ENCODE measurements at places on chromosomes 4 and X.

- no peak for DNase-seq
Measured at GRCh38 chrX:71195964-71196649, 26.9 kb upstream of the GJB1 start.

- DNase-seq = no peak
Measured at GRCh38 chr4:109131559-109131958, 170.9 kb downstream of the COL25A1 start.

DNA sequence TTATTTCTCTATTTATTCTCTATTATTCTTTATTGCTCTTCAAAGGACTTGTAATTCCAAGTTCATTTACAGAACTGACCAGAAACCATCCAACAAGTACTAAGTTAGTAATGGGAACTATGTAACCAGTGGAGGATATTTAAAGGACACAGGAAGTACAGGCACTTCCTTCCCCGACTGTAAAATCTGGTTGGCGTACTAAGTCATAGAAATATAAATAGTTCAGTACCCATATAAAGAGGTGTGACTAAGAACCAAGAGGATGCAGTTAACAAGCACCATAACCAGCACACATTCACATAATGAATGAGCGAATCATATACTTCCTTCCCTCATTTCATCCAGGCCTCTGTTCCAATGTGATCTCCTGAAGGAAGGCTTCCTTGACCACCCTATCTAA is 3.6 kb upstream of the EIF4E start:
- no peak for DNase-seq

GRCh38 chr4:68951806-68952585 is 392 bp upstream of the UGT2A3 start:
- DNase-seq = no peak

GRCh38 chr4:113468165-113469022 is 293.1 kb downstream of the CAMK2D start:
- peak; percentile 52 for DNase-seq

DNA sequence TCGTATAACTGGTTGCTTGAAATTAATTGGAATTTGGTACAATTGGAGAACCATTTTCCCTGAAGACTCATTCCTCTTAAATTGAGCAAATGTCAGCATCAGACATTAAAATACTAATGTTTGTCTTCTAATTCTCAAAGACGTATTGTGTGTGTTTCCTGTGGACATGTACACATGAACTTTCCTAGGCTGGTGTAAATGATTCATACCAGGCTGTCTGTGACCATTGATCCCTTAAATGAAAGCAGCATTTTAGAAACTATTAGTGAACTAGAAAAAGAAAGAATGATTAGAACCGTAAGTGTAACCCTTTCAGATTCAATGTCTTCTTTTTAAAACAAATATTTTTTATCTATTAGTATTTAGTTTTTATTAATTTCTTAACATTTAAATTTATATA is 332.9 kb downstream of the PPP3CA start:
- DNase-seq = no peak

GRCh38 chrX:136147315-136147901 is at the start of gene FHL1:
TSS of gene FHL1 (plus strand) at chrX:136147533.
- peak; percentile 83 for DNase-seq

GRCh38 chrX:45324941-45325340 is 124.3 kb upstream of the DIPK2B start:
- no peak for DNase-seq

DNA sequence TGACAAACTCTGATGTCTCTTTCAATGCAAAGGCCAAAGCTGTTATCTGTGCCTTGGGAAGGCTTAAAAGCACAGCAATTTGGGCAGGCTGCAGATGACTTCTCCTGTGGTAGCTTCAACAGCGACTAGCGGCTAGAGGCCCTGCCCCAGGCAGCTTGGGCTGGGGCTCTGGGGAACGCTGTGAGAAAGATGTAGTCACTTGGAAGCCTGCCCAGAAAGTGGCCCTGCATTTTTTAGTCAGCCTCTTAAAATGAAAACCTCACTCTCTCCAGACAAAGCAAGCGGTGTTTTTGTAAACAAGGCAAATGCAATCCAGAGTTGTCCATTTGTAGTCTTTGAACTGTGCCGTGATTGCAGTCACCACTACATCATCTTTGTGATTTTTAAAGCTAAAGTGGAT is 27.5 kb downstream of the PCYT1B start:
- peak; percentile 26 for DNase-seq

DNA sequence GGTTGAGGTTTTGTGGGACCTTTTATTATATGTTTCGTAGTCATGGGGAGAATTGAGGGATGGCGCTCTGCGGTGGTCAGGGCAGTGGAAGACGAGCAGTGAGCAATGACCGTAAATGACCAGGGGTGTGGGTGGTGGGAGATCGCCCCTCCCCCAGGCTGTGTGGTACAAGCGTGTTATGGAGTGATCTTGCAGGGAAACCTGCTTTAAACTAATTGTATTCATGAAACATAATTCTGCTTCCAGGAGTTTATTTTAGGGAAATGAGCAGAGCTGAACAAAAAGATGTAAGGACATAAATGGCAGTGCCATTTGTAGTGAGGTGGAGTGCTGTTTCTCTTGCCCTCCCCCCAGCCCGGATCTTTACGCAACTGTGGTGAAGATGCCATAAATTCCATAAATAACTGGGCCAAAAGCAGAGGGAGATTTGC is 20.2 kb downstream of the GYG2 start:
- DNase-seq = peak; percentile 53

GRCh38 chrX:74383611-74384010 is 37.7 kb upstream of the SLC16A2 start:
- peak; percentile 42 for DNase-seq

- no peak for DNase-seq
Measured at GRCh38 chrX:44223150-44223549, 120.3 kb downstream of the EFHC2 start.

GRCh38 chr4:142156256-142156655 is 519.9 kb downstream of the IL15 start:
- no peak for DNase-seq

DNA sequence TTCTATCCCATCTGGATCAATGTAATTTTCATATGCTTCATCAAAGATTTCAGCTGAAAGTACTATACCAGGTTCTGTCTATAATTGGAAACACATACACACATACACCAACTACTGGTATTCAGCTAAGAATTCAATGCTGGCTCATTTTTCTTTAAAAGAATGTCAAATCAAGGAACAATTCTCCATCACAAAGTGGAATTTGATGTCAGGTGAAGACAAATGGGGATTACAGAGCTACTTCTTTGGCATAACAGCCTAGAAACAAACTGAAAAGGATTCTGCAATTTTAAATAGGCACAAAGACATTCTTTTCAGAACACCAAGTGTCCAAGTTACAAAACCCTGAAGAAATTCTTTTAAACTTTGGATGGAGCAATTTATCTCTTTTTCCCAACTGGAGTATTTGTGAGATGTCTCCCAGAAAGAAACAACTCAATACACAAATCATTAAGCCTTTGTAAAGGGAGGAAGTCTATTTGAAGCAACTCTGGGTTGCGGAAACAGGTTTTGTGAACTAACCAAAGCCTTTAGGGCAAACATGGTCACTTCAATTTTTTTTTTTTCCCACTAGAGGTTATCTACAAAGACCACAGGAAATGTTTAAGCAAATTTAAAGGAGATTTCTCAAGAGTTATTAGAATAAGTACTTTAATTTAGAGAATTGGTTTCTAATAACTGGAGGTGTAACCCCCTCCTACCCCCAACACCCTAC is 1.9 kb upstream of the FAM9C start:
- no peak for DNase-seq

- DNase-seq = no peak
Measured at GRCh38 chr4:156475322-156475721, 496.3 kb downstream of the PDGFC start.

GRCh38 chrX:125205918-125206665 is 113.6 kb upstream of the TEX13C start:
- DNase-seq = peak; percentile 50

DNA sequence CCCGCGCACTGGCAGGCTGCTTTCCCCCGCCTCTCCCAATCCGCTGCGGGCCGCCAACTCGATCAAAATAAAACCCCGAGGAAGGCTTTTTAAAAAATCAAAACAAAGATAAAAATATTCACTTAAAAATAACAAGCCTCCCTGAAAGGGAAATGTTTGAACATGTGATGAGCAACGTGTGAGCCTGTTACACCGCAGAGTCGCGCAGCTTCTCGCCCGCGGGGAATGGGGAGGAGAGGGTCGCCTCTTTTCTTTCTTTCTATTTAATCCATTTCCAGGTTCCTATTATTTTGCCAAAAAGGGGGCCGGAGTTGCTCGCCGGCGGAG is 326.0 kb upstream of the F9 start:
- DNase-seq = no peak

GRCh38 chrX:96417695-96418094 is 266.9 kb upstream of the DIAPH2 start:
- DNase-seq = no peak

DNA sequence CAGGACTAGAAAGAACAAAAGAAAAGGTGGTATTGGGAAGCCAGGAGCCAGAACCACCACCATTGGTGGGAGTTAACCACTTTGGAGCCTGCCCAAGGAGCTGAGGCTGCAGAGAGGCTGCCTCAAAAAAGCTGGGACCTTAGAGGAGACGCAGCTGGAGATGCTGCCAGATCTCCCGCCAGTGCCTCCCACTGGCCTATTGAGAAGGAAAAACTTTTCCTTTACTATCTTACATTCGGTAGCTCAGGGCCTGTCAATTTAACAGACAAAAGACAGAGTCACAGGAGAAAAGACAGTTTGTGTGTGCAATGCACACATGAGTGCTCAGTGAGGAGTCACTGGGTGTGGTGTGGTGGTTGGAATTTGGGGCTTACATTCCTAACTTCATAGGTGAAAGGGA is 52.4 kb upstream of the HPSE start:
- DNase-seq = no peak

DNA sequence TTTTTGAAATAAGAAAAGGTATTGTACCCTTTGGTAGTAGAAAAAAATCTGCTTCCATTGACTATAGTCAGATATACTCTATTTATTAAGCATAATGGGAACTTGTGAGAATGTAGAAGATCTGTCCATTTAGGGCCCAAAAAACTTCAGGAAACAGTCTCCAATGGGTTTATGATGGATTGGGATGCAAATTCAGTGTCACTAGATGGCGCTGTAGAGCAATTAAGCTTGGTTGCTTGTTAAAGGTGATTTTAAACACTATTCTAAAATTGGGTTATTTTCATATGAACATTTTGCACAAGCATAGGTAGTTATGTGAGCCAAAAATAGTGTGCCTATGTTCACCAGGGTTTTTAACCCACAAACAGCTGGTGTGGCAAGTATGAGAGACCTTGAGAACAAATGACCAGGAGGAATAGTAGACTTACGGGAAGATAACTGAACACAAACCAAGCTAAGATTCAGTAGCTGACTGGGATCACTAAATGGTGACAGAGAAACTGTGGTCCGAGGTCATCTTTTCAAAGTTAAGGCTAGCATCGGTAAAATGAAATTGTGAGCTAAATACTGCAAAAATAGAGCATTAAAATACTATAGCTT is 80.3 kb upstream of the LSM6 start:
- DNase-seq = no peak

- DNase-seq = no peak
Measured at GRCh38 chr4:57048590-57049304, 61.4 kb downstream of the IGFBP7 start.

- no peak for DNase-seq
Measured at GRCh38 chr4:121138039-121138825, 25.9 kb downstream of the TNIP3 start.

DNA sequence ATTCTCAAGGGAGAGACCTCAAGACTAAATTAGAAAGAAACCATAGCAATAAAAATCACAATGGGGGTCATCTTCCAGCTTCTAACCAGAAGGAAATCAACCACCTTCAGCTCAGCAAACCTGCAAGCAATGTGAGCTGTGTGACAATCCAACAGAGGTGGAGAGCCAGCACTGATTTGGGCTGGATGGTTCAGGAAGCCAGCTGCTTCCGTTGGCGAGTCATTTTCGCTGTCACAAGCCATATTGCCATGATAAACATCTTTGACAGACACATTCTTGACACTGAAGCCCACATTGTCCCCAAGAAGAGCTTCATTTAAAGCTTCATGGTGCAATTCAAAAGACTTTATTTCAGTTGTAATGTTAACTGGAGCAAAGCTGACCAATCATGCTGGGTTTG is 22.7 kb downstream of the F8A1 start:
- no peak for DNase-seq

DNA sequence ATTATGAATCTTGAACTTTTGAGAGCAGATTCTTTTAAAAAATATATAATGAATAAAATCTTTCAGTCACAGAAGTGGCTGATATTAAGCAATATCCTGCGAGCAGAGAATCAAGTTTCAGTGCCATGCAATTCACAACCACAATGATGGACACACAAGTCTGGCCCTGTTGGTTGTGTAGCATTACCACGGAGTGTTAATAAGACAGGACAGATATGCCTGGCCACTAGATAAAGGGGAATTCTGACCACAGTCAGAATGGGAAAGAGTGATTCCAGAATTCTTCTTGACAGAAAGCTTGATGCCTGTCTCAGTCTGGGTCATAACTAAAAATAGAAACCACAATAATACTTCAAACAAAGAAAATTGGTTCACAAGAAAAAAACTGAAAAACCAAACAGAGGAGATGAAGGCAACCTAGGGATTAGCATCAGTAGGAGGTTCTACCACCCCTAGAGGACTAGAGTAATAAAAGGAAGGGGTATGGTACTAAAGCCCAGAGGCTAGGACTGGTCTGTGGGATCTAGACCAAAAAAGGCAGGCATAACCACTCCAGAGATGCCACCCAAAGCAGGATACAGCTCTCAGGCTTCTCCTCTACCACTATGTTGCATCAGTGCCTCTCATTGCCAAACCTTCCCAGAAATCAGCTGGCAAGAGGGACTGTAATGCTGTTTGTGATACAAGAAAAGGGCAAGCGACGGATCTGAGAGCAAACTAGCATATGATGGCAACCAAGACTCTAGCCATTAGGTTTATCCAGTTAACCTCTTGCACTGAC is 59.0 kb downstream of the RNF150 start:
- DNase-seq = no peak

DNA sequence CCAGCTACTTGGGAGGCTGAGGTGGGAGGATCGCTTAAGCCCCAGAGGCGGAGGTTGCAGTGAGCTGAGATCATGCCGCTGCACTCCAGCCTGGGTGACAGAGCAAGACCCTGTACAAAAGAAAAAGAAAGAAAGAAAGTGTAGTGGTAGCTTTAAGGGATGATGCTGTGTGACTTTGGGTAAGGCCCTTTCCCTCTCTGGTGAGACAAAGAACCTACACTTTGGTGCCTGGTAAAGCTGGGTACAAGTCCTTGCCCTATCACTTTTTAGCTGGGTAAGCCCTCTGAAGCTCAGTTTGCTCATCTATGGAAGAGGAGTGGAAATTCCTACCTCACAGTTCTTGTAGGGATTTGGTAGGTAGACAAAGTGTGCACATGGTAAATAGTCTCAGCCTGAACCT is 1.7 kb upstream of the IQSEC2 start:
- no peak for DNase-seq

DNA sequence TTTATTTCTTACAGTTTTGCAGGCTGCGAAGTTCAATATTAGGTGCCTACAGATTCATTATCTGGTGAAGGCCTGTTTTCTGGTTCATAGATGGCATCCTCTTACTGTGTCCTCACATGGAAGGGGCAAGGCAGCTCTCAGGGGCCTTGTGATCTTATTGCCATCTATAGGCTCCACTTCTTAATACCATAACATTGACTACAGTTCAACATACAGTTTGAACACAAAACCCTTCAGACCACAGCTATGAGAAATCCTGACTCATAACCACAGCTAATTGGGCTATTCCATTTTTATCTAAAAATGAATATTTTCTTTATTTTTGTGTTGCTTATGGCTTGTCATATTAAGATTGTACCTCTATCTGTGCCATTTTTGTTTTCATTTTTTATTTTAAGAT is 72.3 kb downstream of the STAG2 start:
- no peak for DNase-seq

GRCh38 chr4:8287343-8288280 is 18.1 kb downstream of the HTRA3 start:
- DNase-seq = peak; percentile 12

GRCh38 chr4:123399627-123400358 is 3.2 kb downstream of the SPRY1 start:
- DNase-seq = no peak

All from left hindlimb (tissue), 1 donor.